NCI-H2081 (cell line): ENCODE measurements at places on chromosomes 3 and 15.

- DNase-seq, result no peak
These were observed 316.2 kb upstream of the CTDSPL start for GRCh38 chr3:37545479-37545878.

DNA sequence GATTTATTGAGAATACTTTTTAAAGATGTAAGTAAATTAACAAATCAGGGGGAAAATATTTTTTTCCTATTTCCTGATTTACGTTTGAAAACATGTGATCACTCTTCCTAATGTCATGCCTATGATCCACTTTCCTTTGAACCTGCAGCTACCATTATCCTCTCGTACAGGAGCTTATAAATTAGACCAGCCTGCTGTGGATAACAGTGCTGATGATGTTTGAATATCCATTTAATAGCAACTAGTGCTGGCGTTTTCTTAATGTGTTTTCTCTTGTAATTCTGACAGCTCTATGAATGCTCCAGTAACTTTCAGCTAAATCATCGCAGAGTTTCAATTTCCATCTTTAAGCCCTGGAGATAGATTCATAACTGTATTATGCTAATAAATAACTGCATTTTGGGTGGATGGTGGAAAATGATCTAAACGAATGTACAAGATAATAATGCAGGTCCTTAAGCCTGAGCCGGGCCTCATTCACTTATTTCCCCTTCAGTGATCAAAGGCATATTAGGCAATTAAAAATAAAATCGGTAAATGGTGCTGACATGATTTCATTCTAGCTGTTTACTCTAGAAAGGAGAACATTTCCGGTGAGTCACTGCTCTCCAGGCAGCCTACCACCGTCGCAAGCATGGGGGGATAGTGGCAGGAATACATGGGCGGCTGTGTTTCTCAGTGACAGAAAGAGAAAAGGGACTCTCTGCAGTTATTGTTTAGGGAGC, 58.5 kb upstream of the SLC24A5 start:
- peak; percentile 40 for DNase-seq

GRCh38 chr3:96833301-96833700, 18.9 kb downstream of the EPHA6 start:
- no peak for DNase-seq

GRCh38 chr3:188686324-188686723, 485.4 kb upstream of the TPRG1 start:
- DNase-seq, result no peak

DNA sequence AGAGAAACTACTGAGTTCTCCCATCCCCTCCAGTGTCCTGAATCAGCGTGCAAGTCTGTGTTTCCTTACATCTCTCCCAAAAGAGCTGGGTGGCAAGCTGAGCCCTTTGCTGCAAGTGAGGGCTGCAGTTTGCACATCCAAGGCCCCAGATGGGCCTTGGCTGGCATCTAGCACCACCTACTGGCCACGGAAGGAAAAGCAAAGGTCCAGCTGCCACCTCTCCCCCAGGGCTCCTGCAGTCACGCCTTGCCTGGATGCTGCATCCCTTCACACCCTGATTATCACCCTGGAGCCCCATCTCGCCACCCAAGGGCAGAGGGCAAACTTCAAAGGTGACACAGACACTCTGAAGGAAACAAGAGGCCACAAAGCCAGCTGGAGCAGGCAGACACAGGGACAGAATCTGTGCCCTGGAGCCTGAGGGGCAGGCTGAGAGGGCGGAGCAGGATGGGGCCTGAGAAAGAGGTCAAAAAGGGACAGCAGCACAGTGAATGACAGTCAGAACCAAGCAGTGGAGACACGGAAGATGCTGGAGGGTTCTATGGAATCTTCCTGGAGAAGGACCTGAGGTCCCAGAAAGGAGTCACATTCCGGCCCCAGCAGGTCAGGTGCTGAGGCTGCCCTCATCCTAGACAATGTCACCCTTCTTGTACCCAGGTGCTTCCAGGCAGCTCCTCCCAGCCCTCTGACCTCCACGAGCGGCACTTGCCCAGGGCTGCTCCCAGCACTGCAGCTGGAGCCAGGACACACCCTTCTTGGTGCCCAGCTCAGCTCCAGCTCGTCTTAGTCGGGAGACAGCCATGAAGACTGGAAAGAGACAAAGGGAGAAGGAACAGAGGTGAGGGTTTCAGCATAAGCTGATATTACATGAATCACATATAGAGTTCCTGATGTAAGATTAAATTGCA, 18.3 kb upstream of the NTRK3 start:
- DNase-seq, result peak; percentile 25

DNA sequence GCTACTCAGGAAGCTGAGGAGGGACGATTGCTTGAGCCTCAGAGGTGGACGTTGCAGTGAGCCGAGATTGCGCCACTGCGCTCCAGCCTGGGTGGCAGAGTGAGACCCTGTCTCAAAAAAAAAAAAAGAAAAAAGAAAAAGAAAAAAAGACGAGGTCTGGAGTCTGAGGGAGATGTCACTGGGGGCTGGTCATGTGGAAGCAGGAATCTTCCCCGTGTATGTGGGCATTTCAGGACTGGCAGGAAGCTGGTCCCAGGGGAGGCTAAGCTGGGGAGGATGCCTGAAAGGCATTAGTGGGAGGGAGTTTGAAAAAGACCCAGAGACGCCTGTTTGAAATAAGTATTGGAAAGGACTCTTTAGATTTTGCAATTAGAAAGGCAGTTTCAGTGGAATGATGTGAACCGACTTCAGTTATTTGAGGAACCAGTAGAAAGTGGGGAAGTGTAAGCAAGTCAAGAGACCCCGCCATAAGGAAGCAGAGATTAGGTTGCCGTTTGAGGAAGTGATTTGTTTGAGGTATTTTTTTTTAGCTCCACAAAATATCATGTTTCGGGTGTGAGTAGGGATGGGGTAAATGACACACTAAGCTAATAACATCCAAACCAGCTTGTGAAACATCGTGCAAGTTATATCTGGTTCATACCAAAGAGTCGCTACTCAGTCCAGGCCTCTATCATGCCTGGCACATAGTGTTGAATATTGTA, 55.5 kb downstream of the ST6GAL1 start:
- DNase-seq, result no peak

DNA sequence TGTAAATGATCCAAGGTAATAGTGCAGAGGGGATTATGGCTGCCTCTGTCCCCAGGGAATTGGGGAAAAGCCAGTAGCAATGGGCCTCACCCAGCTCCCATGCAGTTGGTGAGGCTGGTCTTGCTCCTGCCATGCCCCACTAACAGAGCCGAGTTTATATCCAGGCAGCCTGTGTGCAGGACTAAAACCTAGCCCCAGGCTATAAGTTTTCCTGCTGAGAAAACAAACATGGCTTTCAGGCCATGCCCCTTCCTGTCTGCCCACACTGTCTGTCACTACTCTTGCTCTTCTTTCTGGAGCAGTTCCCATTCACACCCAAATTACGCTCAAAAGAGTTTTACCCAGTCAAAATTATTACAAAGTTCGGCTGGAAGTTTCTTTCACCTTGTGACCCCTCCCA, 73.5 kb upstream of the SPATA16 start:
- peak; percentile 66 for DNase-seq

- DNase-seq, result no peak
These were observed 2.9 kb upstream of the RNF7 start for GRCh38 chr3:141735176-141735575.

DNA sequence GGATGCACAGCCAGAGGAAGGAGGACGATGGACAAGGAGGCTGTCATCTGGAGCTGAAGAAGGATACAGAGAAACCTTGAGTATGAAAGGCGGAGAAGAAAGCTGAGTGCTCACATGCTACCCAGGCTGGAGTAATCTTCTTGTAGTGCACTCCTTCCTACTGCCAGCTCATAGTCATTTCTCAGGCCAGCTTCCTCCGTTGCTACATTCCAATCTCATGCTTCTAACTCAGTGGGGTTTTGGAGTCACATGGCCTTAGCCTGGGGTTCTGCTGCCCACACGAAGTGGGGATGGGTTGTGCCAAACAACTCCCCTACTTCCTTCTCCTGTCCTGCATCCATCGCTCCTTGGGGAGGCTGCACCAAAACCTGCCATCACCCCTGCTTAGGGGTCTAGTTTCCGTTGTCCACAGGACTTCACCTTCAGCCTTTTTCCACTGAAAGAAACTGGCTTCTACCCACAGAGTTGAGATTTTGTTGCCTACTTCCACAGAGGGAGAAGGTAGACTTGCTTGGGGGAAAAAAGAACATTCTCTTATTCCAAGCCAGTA, 239.9 kb downstream of the EPHB1 start:
- no peak for DNase-seq

DNA sequence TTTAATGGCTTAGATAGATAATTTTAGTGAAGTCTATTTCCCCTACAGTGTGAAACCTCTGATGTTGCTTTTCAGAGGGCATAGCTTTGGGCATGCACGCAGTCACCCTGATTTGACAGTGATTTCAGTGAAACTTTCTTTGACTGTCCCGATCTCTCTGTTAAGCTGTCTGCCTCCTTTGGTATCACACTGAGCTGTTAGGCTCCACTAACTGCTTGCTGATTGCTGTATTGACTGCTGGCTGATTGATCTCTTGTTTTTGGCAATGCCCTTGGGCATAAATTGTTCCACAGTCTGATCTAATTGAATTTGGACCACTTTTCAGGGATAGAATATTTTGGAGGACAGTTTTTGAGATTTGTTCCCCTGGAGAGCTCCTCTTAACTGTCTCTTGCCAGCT, 68.5 kb upstream of the CCDC54 start:
- DNase-seq, result no peak

- DNase-seq, result peak; percentile 55
These were observed 52.7 kb upstream of the SPTSSB start for GRCh38 chr3:161423911-161424522.

GRCh38 chr3:125200731-125201139, 11.8 kb downstream of the SLC12A8 start:
- DNase-seq, result no peak

DNA sequence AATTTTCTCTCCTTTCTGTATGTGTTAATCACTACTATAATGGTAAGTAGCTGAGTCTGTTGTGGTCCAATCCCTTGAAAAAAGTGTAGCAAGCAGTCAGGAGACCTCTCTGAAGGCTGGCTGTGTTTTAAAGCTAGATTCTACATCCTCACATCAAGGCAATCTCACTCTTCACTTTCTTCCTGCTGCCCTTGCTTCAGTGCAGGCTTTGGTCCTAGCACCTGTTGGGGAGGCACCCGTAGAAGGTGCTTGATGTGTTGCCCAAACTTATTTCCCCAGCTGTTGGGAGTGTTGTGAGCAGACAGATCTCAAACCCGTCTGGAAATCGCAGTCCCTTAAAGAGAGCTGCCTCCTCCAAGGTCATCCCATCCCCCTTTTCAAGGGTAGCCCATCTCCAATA, 8.6 kb downstream of the FRMD4B start:
- no peak for DNase-seq

- no peak for DNase-seq
These were observed 39.5 kb downstream of the TMEM108 start for GRCh38 chr3:133077688-133078087.

DNA sequence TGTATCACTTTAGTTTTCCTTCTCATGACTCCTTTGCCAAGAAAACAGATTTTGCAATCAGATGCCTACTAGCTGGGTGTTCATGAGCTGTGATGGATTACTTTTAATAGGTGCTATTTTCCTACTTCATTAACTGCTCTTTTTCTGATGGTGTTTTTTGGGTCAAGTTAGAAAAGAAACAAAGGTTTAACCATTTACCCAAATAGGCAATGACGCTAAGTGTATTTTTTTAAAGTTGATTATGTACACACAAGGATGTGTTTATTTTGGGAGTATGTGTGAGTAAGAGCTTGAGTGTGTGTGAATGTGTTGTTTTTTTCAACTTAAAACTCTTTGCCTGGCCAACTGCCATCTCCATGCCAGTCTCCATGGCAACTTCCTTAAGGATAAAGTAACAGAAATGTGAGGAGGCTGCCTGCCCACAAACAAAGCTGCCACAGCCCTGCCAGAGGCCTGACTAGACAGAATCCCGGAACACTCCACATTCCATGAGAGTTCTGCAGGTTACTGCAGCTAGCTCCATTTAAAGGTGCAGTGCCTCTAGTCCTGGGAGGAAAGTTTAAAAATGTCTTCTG, 215.6 kb upstream of the RBMS3 start:
- DNase-seq, result peak; percentile 16

- no peak for DNase-seq
These were observed 7.6 kb downstream of the ICE2 start for GRCh38 chr15:60471314-60471713.

- no peak for DNase-seq
These were observed 59.2 kb downstream of the TBL1XR1 start for GRCh38 chr3:177137774-177138705.

- DNase-seq, result no peak
These were observed 282.3 kb upstream of the TBL1XR1 start for GRCh38 chr3:177479630-177480029.

GRCh38 chr3:44870375-44871061, 3.9 kb upstream of the TGM4 start:
- peak; percentile 84 for DNase-seq

GRCh38 chr15:96345560-96346399, 15.3 kb downstream of the NR2F2 start:
- DNase-seq, result peak; percentile 83

DNA sequence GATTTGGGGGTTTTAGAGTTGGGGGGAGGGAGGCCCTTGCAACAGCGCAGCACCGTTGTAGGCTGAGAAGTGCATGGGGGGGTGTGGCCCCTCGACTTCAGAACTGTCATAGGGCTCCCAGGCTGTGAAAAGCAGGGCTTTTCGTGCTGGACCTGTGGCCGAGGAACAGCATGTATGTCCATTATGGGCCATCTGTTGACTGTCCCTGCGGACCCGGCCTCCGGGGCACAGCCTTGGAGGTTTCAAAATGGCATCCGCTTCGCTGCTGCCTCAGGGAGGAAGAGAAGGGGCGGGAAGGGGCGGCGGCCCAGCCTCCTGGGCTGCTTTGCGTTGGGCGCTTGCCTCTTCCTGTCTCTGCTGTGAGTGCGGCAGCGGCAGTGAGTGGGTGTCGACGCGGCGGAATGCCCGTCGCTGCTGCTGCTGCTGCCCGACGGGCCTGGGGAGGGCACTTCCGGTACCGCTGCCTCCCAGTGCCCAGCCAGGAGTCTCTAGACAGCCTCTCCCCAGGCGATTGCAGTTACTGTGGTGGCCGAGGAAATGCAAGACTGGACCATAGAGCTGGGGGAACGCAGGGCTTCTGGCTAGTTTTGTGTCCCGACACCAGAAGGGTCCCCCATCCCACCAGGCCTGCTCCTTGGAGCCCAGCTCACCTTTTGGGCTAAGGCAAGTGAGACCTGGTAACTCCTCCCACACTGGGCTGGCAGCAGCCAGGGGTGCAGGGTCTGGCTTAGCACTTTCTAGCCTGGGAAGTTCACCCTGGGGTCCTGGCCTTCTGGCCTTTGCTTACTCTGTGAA, 1.9 kb downstream of the GNAI2 start:
- peak; percentile 84 for DNase-seq

DNA sequence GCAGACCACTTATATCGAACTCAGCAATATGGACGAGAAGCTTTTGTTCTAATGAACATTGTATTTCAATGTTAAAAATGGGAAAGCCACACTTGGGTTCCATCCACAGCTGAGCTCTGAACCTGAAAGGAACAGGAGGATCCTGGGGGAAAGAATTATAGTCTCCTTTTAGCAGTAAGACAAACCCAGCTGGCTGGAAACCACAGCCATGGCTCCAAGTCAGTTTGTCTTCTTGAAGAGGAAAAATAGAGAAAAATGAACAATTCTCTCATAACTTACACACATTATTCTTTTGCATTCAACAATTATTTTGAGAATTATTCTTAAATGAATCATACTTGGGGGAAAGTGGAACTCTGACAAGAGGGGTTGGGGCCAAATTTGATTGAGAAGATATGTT, 149.2 kb upstream of the VEPH1 start:
- no peak for DNase-seq

- DNase-seq, result no peak
These were observed 54.5 kb downstream of the ZMAT3 start for GRCh38 chr3:179016979-179017670.

- DNase-seq, result no peak
These were observed 826 bp downstream of the SHC4 start for GRCh38 chr15:48962662-48963523.
